Stimulated activated CD4-positive, alpha-beta T cell treated with anti-CD3 and anti-CD28 coated beads, TNF-alpha, amount 100 ng/mL, for 24 hours (primary cell): ENCODE measurements at places on chromosomes 2 and 18.

DNA sequence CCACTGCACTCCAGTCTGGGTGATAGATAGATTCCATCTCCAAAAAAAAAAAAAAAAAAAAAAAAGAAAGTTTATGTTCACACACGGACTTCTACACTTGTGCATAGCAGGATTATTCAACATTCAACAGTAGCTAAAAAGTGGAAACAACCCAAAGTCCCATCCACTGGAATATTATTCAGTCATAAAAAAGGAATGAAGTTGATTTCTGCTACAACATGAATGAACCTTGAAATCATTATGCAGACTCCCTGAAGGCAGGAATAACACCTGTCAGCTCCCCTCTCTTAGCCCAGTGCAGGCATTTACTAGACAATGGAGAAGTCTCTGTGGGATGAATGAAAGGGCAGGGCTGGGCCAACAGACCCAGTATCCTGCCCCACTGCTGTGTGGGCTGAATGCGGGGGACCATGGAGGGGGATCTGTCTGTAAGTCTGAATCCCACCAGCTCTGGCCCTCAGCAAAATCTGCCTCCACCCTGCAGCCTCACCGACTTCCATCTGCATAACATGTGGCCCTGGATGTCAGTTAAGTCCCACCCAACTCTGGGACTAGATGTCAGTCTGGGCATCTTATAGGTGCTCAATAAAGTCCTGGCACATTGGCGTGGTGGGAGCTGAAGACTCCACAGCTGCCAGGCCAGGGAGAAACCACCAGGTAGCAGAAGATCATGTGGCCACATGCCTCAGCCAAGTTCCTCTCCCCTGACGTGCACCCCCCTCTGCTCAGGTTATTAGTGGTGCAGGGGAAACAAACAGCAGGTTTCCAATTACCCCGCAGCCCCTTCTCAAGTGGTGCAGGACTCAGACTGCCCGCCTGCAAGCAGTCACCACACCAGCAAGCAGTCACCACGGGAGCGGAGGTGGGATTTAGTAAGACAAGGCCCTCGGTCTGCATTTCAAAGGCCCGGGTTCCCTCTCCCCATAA lies 8.9 kb downstream of the ZFP36L2 start:
- no peak for DNase-seq

- no peak for DNase-seq
These were observed 14.0 kb upstream of the INHBB start for GRCh38 chr2:120331903-120332302.

DNA sequence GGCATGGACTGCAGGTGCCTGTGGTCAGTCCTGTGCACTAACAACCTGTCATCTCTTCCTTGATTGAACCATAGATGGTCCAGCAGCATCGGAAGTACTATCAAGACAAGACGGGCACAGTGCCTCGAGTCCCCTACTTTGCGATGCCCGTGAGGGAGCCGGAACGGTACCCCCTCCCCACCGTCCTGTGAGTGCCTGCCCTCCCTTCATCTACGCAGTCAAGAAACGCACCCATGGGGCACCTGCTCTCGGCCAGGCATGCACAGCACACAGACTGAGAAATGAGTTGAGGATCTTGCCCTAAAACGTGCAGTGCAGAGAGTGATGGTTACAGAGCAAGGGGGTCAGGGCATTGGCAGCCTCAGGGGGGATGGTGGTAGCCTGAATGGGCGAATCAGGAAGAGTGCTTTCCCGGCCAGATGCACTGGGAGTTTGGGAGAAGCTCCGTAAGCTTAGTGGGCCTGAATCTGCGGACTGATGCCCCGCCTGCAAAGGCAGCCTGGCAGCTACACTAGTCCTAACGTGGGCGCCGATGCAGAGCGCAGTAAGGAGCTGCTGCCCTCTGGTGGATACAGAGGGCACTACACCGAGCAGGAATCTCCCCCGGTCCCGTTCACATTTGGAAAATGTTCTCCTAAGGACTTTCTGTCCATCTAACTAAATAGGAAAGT lies 63.6 kb downstream of the CIB4 start:
- DNase-seq = peak; percentile 60

- DNase-seq = no peak
These were observed 387.2 kb downstream of the TRIB2 start for GRCh38 chr2:13103778-13104493.

DNA sequence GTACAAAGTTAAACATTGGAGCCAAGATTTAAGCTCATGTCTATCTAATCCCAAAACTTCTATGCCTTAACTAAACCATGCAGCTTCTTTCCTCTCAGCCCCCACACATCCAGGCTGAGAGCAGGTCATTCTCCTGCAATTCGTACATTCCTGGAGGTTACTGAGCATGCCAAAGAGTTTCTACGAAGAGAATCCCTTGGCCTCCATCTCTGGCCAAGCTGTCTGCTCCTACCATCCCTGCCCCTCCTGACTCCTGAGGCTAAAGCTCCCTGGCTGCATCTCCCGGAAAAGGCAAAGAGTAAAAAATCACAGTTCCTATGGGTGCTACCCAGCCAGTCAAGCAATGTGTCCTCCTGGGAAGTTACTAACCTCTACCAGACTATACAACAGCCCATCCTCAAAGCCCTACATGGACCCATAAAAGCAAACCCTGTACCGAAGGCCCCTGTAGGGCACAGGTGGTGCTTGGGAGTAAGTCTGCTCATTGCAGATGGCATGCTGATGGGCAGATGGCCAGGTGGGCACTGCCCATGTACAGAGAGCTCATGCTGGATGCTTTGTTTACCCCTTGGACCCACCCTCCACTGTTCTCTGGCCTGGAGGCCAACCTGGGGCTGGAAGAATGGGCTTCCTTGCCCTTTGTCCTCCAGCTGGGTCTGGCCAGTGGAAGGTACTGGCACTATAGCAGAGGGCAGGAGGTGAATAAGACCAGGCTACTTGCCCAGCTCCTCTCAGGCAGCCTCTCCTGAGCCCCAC lies 99.5 kb downstream of the TTC32 start:
- DNase-seq = no peak

DNA sequence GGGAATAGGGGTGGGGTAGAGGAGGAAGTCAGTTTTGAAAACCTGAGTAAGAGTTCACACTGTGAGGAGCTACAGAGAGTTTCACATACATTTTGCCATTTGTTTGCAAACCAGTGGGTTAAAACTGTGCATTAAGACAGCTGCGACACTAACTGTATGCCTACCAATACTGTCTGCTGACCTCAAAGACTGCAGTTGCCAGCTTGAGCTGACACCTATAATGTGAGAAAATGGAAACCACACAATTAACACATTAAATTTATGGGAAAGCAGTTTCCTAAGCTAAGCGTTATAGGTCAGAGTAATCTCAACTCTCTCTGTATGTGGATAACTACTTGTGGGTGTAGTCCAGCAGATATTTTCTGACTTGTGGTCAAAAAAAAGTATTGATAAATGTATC lies 756.6 kb upstream of the GCFC2 start:
- DNase-seq = no peak

GRCh38 chr2:160491911-160492371 lies 1.7 kb downstream of the RBMS1 start:
- no peak for DNase-seq

- no peak for DNase-seq
These were observed 58.4 kb downstream of the ALPK2 start for GRCh38 chr18:58570360-58571064.

GRCh38 chr2:144054911-144055310 lies 465.0 kb downstream of the ZEB2 start:
- no peak for DNase-seq

DNA sequence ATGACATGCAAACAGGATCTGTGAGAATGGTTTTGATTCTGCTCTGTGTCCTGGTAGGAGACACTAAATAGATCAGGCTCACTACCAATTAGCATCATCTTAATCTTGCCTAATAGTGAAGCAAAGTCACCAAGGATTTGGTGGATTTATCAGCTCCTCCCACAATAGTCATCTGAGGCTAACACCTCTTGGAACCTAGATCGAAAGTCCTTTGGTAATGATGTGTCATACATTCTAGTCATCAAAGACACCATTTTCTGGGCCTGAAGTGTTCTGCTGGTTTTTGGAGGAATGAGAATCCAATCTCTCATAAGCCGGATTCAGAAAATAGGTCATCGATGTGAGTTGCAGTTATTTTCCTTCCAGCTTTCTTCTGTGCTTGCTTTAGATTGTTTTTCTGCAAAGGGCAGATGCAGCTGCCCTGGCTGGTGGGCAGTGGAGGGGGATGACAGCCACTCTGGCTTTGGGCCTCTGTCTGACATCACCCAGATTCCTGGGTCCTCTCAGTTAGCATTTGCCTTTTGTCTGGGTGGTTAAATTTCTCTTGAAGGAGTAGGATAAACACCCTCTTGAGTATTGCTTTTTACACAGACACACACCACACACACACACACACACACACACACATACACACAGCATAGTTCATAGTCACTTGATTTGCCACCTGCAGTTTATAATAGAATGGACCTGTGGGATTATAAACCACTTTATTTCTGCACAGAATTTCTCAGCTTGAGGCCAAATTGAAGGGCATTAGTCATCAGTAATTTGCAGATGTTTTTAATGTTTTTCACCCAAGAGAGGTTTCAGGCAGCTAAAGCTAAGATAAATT lies at the start of gene MYO3B:
Gene MYO3B (plus strand): TSS at position 198 of the 832 bp plus-strand sequence. CDS start 141 bp downstream, at position 339.
- no peak for DNase-seq

- no peak for DNase-seq
These were observed 49.1 kb upstream of the ZNF638 start for GRCh38 chr2:71282493-71282892.

- no peak for DNase-seq
These were observed 148.5 kb downstream of the MYT1L start for GRCh38 chr2:2182551-2183071.

GRCh38 chr2:196410008-196410407 lies 229.5 kb upstream of the CCDC150 start:
- no peak for DNase-seq

- no peak for DNase-seq
These were observed 86.0 kb upstream of the MAPK4 start for GRCh38 chr18:50473881-50474280.

DNA sequence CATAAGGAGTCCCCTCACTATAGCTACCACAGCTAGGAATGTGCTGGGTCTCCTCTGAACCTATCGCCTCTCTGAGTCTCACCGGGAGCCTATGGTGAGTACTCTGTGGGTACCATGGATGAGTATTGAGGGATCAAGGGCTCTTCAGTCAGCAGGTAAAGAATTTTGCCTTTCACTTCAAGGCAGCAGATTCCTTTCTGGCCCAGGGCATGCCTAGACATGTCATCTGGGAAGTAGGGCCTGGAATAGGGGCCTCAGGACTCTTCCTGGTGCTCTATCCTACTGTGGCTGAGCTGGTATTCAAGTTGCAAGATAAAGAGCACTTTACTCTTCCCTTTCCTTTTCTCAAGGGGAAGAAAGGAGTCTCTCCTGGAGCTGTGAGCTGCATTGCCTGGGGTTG lies 85.6 kb upstream of the LHCGR start:
- DNase-seq = no peak

DNA sequence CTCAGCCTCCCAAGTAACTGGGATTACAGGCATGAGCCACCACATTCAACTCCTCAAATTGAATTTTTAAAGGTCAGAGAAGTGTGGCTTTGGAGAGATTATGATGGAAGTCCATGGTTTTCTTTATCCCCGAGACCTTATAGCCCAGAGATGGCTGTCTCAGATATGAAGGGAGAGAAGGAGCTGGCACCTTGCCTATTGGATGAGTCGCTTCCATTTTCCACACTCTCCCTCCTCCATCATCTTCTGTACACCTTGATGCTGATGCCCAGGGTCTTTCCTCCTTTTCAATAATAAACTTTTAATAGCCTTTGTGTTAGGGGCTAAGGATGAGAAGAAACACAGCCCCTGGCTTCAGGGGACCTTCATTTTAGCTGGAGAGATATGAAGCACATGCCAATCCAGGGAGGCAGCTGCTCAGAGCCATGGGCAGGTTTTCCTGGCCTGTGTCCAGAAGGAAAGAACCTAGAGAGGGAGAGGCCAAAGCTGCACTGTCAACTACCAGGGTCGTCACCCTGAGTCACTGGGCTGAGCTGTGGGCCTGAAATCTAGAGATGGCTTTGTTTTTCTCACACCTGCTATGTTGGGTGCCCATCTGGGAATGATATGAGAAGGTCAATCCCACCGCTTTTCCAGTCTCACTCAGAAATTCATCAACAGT lies 146.0 kb upstream of the SERTAD2 start:
- DNase-seq = no peak

DNA sequence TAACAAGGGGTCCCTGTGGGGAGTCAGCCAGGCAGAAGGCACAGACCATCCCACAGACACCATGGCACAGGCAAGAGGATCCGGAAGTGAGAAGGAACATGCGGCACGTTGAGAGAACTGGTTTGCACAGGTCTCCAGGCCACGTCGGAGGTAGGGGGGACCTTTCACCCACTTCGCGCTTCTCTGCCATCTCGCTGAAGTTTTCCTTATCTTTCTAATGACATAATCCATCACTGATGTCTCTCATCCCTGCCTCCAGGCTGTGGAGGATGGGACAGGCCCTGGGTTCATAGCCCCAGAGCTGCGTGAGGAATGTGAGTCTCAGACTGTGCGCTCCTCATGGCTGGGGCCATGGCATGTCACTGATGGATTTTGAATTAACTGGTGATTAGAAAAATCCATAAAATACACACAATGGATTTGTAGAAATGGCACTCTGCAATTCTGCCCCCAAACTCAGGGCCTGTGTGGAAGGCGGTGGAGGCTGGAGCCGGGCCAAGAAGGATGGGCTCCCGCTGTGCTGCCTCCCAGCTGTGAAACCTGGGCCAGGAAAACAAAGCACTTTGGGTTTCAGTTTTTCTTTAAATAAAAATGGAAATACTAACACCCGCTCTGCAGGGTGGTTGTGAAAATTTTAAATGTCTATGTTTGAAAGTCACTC lies 113.3 kb upstream of the ALKAL2 start:
- DNase-seq = no peak

- no peak for DNase-seq
These were observed 433.7 kb upstream of the TRIB2 start for GRCh38 chr2:12282780-12283695.

GRCh38 chr2:65070172-65070830 lies 14.1 kb downstream of the CEP68 start:
- DNase-seq = no peak

DNA sequence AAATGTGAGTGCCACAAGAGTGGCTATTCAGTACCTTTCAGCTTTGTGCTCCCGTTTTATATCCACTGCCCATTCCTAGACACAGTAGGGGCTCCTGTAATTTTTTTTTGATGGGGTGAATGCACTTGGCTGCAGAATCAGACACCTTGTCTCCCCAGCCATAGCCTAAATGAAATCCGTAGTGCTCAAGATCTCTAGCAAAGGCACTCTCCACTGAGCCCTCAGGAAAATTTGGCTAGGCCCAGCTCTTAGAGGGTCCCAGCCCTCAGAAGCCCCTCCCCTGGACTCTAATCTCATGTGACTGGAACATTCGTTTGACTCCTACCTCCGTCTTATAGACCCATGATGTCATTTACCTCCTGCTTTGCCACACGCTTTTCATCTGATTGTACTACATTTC lies 323.9 kb downstream of the SMAD2 start:
- no peak for DNase-seq

- DNase-seq = no peak
These were observed 13.5 kb downstream of the BOK start for GRCh38 chr2:241571821-241572620.

- DNase-seq = no peak
These were observed 1.6 kb upstream of the SFTPB start for GRCh38 chr2:85669549-85669948.
